Activated T-cell treated with anti-CD3 and anti-CD28 coated beads, Interleukin-2, amount 50 U/mL, for 72 hours (primary cell): ENCODE measurements at places on chromosomes 1 and 21.

DNA sequence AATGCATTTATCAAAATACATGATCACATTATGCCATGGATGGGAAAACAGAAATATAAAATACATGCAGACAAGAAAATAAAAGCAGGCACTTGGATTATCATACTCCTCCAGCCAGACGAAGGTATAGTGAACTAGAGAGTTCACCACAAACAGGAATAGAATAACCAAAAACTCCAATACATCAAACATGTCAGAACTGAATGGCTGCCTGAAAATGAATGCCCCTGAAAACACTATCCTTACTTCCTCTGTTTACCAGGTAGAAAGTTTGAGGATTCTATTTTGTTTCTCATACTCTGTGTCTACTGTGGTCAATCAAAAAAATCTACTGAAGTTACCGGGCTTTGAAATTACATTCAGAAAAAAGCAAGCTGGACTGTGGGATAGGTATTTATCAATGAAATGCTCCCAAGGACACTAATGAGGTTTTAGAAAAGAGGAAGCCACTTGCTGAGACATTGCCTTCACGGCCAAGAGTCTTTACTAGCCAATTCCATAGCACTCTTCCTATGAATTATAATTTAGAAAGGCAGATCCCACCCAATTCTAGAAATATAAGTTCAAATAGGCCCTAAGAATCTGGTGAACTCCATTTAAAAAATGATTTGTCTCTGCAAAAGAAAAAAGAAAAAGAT lies 197.7 kb downstream of the SMYD3 start:
- no peak overlapping the region for H3K4me3 ChIP-seq
- H3K27me3 ChIP-seq: no peaks in the 10 kb centered on the region
- peaks cover 4% of the 10 kb centered on the region for H3K4me1 ChIP-seq

DNA sequence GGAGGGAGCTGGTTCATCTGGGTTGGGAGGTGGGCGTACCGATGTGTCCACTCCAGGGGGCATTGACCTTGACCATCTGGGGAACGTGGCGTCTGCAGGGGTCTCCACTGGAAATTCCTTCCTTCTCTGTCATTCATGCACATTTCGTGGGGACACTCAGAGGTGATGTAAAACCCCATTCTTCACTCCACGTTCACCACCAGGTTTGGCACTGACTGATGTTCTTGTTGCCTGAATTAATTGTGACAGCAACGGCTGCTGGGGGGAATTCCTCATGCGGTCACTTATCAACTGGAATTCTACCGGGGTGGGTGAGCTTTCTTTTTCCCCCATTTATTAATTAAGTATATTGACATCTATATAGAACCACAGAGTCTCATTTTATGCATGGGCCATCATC lies 18.1 kb upstream of the POFUT2 start:
- H3K36me3 ChIP-seq: no peaks in the 10 kb centered on the region
- no peaks in the 10 kb centered on the region for H3K27me3 ChIP-seq

GRCh38 chr1:193308438-193308837 lies 122.0 kb upstream of the B3GALT2 start:
- H3K27me3 ChIP-seq: no peaks in the 10 kb centered on the region
- H3K27ac ChIP-seq: no peak overlapping the region
- H3K4me3 ChIP-seq: no peak overlapping the region
- H3K4me1 ChIP-seq: peaks cover 13% of the 10 kb centered on the region
- no peaks in the 10 kb centered on the region for H3K36me3 ChIP-seq

DNA sequence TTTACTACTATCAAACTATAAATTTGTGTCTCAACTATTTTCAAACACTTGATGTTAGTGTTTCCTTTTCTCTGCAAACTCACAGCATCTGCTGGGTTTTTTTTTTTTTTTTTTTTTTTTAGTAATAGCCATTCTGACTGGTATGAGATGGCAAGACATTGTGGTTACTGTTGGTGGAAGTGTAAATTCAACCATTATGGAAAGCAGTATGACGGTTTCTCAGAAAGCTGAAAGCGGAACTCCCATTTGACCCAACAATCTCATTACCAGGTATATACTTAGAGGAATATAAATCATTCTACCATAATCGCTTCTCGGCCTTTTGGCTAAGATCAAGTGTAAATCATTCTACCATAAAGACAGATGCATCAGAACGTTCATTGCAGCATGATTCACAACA lies 608.3 kb upstream of the ZP4 start:
- DNase-seq: no peak
- no peak overlapping the region for H3K4me3 ChIP-seq

DNA sequence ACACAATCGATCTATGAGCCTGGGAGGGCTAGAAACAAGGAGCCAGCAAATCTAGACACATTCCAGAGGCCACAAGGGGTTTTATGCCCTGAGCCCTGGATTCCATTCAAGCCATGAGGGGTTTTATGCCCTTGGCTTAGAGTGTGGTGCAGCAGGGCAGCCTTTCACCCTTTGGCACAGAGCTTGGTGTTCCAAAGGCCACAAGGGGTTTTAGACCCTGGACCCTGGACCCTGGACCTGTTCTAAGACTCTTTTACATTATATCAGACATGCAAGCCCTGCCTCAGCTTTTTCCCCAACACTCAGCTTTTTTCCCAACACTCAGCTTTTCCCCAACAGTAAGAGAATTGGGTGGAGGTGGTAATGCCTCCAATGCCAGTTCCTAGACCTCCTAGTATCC lies 13.3 kb downstream of the MSTO1 start:
- no peaks in the 10 kb centered on the region for H3K36me3 ChIP-seq
- no peaks in the 10 kb centered on the region for H3K4me1 ChIP-seq
- no peak overlapping the region for H3K4me3 ChIP-seq
- no peaks in the 10 kb centered on the region for H3K27me3 ChIP-seq
- DNase-seq: no peak
